Stimulated activated naive B cell treated with anti-CD40 and anti-IgM and Interleukin-4, amounts not matched to agents 10 μg/mL and 1 μg/mL and 100 μg/mL, for 72 hours (primary cell): ENCODE measurements at places on chromosomes 7 and 10.
A peak's percentile ranks its signal among the peaks of the same experiment; 100 is the strongest.

DNA sequence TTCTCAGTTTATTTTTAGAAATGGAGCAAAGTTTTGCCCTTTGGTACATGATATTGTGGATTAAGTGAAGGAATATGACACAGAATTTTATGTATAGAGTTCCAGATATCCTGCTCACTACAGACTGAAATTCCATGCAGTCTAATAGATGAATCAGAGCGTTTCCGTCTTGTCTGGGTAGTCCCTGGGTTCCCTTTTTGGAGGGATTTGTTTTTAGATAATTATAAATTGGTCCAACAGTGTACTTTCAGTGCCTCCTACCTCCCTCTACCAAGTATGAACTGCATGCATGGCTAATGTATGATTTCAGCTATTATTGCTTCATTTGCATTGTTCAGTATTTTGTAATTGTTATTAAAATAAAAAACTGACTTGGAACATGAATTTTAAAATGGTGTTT is 74.4 kb downstream of the SEPTIN7 start:
- no peak for DNase-seq

- DNase-seq = no peak
Measured at GRCh38 chr7:48101968-48102367, 12.9 kb downstream of the UPP1 start.

- no peak for DNase-seq
Measured at GRCh38 chr10:113127261-113127900, 177.3 kb downstream of the TCF7L2 start.

- DNase-seq = no peak
Measured at GRCh38 chr10:17101910-17102266, 27.7 kb downstream of the CUBN start.

GRCh38 chr10:22723783-22724182 is 9.4 kb upstream of the PIP4K2A start:
- DNase-seq = peak; percentile 27

DNA sequence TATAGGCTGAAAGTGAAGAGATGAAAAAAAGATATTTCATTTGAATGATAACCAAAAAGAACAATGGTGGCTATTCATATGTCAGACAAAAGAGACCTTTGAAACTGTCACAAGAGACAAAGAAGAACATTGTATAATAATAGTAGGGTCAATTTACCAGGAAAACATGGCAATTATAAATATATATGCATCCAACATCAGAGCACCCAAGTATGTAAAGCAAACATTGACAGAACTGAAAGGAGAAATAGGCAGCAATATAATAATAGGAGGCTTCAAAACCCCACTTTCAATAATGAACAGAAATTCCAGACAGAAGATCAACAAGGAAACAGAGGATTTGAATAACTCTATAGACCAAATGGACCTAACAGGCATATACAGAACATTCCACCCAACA is 876.2 kb downstream of the GRID1 start:
- DNase-seq = no peak

DNA sequence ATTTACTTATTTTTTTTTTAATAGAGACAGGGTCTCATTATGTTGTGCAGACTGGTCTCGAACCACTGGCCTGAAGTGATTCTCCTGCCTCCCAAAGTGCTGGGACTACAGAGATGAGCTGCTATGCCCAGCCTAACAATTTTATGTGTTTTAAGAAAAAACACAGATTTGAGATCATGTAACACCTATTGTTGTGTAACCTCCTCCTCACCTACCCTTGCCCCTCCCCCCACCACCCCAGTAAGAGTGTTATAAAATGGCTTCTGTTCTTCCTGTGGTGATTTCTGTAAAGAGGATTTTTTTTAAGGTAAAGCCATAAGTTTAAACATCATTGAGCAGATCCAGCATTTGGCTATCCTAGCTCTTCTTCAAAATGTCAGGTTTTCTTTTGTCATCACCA is 7.6 kb downstream of the ARMC10 start:
- no peak for DNase-seq

GRCh38 chr10:25017154-25017590 is 760 bp downstream of the THNSL1 start:
- no peak for DNase-seq

DNA sequence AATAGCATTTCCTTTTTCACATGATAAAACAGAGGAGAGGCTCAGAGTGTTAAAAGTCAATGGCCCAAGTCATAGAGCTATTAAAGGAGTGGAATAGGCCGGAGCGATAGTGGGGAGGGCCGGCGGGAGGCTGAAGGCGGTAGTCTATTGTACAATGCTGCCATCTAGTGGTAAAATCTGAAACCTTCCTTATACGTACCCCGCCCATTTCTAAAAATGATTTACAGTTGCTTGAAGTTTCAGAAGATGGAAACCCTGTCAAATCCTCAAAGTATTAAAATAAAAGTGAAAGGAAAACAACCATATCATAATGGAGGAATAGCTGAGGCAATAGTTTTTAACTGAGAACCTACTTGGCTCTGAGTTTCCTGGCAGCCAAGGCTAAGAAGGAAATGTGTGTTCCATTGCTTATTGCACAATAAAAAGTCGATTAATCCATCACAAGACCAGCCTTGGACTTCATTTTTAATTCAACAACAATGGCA is 209.1 kb downstream of the CCSER2 start:
- DNase-seq = no peak

GRCh38 chr10:68795886-68796532 is 31.3 kb upstream of the STOX1 start:
- DNase-seq = no peak

GRCh38 chr7:155276042-155276799 is 21.5 kb upstream of the INSIG1 start:
- DNase-seq = no peak

DNA sequence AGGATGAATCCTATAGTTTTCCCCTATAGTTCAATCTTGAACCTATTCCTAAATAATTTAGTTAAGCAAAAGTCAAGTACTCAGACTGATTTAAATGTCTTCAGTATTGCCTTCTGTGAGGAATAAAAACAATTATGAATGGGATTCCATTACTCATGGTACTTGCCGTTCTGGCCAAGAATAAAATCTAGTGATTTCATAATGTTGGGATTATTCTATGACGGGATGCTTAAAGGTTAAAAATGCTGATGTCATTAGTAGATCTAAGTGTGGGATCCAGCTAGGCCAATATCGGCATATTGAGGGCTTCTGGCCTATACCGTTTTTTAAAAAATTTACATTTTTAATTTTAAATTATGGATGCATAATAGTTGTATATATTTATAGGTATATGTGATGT is 5.3 kb downstream of the BPGM start:
- DNase-seq = no peak

DNA sequence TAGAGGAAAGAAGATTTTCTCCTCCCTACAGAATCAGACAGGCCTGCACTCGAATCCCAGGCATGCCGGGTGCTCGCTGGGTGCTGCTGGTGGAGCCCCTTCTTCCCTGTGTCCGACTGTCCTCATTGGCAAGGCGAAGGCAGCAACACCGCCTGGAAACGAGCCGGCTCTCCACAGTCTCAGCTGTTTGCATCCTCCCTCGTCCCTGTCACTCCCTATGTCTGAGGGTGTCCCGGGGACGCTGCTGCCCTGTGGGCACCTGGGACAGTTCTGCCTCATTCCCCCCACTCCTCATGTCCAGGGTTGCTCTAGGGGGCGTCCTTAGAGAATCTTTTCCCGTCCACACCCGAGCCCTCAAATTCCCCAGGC is 31.6 kb upstream of the TMEM72 start:
- no peak for DNase-seq
